NCI-H774 (cell line): ENCODE measurements at places on chromosomes 2 and 18.

DNA sequence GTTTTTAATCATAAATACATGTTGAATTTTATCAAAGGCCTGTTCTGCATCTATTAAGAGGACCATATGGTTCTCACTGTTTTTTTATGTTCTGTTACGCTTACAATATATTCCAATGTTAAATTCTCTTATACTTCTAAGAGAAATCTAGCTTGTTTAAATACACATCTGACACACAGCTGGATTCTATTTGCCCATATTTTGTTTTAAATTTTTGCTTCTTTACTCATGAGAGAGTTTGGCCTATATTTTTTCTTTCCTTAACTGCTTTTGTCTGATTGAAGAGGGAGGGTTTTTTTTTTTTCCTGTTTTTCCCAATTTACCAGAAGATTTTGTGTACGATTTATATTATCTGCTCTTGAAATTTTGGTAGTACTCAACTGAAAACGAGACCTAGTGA is 34.9 kb downstream of the RNF144A start:
- no peak for DNase-seq

- DNase-seq, result peak; percentile 94
These were observed 455 bp upstream of the DLX1 start for GRCh38 chr2:172084645-172085459.

DNA sequence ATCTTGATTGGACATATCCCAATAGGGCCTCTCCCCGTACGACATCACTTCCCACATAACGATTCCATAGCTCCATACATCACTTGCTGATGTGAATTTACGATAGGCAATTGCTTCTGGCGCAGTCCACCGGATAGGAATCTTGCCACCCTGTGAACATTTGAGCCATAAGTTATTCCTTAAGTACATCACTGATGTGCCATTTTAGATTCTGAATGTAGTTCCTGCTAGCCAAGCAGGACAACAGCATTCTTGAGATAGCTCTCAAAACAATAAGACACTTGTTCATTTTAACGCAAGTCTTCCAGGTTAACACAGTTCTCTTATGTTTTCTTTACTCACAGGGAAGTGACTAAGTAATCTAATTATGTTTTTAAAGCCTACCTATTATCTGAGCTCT is 138.0 kb downstream of the EPHA4 start:
- DNase-seq, result no peak

DNA sequence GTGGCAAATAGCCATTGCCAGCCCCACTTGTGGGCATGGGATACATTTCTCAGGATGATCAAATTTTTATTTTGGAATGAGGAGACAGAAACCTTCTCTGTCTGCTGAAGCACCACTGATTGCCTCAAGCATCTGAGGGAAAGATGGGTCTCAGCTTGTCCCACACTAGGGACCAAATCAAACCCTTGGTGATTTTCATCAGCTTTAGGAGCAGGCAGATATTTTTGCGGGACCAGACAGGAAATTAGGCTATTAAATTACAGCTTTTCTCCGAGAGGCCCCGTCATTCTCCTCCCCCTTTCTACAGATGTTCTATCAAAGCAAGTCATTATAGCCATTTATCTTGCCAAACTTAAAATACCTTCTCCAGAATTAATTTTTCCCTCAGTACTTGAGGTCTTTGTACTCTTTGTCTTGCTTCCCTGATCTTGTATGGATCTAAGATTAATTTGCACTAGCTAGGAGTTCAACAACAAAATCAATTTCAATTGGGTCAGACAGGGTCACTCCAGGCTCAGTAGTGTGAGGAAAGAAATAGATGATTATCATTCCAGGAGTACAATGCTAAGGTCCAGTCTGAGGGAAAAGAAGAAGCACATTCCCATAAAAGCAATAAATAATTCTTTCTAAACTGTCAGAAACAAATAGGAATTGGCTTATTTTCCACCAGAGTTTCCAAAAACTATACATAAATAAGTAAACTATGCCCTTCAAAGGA is 818.1 kb upstream of the SOX11 start:
- DNase-seq, result no peak

GRCh38 chr2:101152272-101153076 is 1.3 kb upstream of the TBC1D8 start:
- DNase-seq, result peak; percentile 44
